IPS DF 19.7 (cell line): ENCODE measurements at places on chromosomes 5 and 9.

- no peak for DNase-seq
These were observed 59.4 kb downstream of the MINAR2 start for GRCh38 chr5:129807162-129807814.

DNA sequence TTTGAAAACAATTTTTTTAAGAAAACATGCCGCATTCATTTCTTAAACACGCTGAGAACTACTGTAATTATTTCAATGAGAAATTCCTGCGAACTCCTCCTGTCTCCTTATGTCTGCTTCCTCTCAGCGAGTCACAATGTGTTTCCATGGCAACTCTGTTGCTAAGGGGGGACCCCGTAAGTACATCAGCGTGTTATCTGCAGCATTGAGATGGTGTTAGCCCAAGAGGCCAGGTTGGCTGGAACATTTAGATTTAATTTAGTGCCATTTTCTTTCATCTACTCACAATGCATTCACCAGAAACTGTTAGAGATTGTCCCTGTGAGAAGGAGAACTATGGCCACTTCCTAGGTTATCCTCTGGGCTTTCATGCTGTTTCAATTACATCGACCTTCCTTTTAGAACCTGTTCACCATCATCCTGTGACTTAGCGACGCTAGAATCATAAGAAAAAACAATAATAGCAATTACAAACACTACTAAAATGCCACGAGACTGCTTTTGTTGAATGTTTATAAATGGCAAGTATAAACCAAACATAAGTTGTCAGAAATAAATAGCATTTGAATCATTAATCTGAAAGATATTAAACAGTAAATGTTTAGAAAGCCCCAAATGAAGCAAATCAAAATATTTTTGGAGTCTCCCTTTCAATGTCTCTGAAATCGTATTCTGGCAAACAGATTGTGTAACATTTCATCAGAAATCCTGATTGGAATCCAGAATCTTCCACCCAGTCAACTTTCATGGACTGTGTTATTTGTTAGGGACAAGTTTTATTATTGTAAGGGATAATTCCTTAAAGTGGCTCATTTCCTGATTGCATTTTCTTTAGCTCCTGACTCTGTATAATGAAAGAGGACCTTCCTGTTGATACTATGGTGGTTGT is 39.7 kb upstream of the SHC3 start:
- DNase-seq = no peak

- no peak for DNase-seq
These were observed at the start of gene ACTBL2 for GRCh38 chr5:57482671-57483106. Gene ACTBL2 (minus strand): TSS chr5:57482811. CDS start chr5:57482707, 104 bp downstream.

- DNase-seq = no peak
These were observed 206.1 kb upstream of the IRX1 start for GRCh38 chr5:3389471-3390026.

GRCh38 chr5:89470658-89471057 is 587.7 kb upstream of the MEF2C start:
- DNase-seq = no peak

DNA sequence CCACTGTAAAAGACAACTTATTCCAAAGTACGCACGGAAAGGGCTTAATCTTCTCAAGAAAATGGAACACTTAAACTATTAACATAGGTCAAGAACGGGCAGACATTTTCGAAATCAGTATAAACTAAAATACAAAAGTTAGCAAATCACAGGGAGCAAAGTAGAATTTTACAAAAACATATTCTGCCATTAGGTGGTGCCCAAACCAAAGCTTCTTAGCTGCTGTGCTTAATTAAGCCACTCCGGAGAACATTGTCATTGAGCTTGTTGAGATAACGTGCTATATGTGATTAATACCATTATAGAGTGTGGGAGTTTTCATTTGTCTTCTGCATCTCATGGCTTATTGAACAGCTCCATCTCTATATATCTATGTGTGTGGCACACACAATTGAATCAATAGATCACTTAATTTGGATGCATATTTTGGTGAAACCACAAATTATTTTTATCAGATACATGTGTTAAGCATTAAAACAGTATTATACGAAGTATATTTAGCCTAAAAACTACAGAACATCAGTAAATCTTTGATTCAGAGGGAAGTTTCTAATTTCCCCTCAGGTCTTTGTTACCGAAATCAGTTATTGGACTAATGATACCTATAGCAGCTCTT is 23.4 kb downstream of the UBLCP1 start:
- DNase-seq = no peak

GRCh38 chr9:112332214-112332613 is 1.2 kb downstream of the PTBP3 start:
- DNase-seq = no peak

GRCh38 chr9:126032135-126032534 is 285.0 kb downstream of the PBX3 start:
- DNase-seq = no peak

DNA sequence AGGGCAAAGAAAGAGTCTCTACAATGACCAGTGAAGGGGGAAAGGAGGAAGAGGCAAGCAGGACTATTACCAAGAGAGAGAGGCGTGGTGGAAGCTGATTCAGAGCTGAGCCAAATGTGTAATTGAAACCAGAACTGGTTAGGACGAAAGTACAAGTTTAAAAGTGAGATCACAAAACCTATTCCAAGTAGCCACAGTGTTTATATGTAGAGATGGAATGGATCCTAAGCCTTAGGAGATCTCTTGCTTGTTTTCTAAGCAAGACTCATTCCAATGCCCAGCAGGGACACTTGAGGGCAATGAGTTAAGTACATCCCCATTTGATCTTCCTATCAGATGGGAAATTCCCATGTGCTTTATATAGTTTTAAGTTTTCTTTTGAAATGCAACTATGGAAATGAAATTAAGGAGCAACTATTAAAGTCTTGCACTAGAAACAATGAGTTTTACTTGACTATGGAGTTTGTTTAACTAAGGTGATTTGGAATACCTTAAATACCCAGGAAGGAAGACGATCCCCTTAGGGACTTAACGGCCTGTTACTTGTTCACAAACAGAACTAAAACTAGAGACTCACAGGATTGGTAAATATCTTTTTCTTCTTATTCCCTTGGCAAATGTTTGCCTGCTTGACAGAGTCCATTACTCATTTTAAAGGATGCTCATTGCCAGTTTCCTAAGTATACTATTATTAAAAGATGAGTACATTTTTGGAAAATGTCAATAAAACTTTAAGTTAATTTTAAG is 51.1 kb upstream of the SNX2 start:
- no peak for DNase-seq

DNA sequence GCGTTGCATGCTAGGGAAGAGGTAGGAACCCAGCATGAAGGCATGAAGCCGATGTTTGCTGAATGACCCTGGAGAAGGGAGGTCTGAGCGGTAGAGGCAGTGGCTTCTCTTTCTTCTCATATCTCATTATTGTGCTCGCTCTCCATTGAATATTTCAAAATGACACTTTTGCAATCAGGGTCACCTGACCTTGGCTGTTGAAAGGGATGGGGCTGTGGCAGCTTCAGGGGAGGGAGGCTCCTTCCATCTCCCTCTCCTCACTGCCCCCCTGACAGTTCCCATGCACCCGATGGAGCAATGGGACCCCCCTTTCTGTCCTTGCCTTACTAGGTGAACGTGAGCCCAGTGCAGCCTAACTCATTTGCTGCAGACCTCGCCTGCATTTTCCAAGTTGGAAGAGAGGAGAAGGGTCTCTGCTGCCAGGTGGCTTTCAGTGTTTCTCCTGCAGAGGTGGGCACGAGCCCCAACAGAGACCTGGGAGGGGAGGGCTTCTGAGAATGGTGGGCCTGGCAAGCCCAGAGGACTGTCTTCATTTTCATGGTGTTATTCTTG is 17.9 kb downstream of the STC2 start:
- DNase-seq = no peak

GRCh38 chr5:160259341-160259740 is 30.0 kb downstream of the FABP6 start:
- no peak for DNase-seq

GRCh38 chr5:76193635-76194034 is 110.5 kb downstream of the SV2C start:
- no peak for DNase-seq

- no peak for DNase-seq
These were observed 54.4 kb upstream of the FAM120AOS start for GRCh38 chr9:93507768-93508167.

DNA sequence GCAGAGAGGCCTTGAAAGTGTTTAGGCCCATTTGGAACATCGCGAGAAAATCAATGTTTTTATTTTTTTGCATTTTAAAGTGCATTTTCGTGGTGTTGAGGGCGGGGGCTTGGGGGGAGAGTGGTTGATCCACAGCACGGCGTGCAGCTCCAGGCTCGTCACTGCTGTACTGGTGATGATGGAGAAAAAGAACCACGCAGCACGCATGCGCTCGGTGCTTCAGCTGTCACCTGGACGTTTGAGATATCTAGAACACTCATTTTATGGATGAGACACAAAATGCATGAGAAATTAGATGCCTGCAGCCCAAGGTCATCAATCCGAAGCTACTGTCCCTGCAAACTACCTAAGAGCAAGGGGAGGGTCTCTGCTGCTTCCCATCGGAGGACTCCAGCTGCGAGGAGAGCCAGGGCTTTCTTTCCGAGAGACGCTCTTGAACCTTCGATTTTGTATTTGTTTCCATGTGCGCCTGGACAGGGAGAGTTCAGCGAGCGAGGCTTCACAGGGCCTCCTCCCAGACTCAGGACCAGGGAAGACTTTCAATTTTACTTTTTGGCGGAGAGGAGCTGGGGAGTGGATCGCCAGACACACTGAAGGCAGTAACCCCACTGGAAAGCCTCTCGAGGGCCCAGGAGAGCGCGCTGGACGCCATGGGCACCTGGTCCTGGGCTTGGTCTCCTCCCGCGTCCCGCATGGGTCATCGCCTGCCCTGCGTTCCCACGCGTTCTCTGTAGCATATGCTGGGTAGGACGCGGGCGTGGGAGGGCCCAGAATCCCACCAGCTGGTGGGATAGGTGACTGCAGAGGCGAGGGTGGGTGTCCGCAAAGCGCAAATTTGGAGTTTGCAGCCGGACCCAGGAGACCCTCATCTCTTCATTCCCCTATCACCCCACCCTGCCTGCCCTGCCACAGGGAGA is 2.5 kb downstream of the DMRT2 start:
- no peak for DNase-seq

DNA sequence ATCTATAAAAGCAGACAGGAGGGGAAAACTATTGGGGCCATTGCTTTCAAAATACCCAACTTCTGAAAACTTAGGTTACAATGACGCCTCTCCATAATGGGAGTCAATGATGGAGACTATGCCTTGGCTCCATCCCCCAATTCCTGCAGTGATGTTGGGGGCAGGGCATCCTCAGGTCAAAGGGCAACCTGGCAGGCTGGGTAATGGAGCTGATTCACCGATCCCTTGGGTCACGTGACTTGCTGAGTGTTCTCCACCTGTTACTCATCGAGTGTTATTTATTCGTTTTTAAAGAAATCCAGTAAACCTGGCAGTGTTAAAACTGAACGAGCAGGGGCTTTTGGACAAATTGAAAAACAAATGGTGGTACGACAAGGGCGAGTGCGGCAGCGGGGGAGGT is 244.4 kb downstream of the FAM114A2 start:
- DNase-seq = no peak

- DNase-seq = no peak
These were observed 87.6 kb downstream of the PHF2 start for GRCh38 chr9:93663877-93664548.

GRCh38 chr5:39618391-39618790 is 193.6 kb upstream of the DAB2 start:
- no peak for DNase-seq

GRCh38 chr5:52702877-52703276 is 84.8 kb upstream of the ITGA1 start:
- DNase-seq = no peak

- no peak for DNase-seq
These were observed 30.0 kb upstream of the MACIR start for GRCh38 chr5:103228588-103228987.

- no peak for DNase-seq
These were observed 35.8 kb downstream of the SLC36A1 start for GRCh38 chr5:151483176-151483575.

DNA sequence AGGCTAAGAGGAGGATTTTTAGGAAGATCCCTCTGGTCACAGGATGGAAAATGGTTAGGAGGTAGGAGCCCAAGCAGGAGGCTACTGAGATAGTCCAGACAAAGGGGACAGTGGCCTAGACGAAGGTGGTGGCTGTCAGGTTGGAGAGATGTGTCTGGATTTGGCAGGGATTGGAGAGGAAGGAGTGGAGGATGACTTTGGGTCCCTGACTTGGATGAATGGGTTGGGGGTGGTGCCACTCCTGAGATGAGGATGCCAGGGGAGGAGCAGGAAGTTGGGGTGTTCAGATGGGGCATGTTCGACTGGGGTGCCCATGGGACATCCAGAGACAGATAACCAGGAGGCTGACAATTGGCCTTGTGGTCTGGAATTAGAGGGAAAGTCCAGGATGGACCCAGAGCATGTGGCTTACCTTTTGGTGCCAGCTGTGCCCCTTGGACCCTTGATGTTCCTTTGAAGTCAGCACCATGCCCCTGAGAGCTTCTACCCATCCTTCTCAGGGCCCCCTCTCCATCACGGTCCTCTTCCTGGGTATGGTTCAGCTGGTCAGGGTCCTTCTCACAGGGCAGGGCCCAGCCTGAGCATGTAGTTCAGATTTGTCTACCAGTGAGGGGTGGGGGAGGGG is 15.1 kb upstream of the IGFBPL1 start:
- no peak for DNase-seq

DNA sequence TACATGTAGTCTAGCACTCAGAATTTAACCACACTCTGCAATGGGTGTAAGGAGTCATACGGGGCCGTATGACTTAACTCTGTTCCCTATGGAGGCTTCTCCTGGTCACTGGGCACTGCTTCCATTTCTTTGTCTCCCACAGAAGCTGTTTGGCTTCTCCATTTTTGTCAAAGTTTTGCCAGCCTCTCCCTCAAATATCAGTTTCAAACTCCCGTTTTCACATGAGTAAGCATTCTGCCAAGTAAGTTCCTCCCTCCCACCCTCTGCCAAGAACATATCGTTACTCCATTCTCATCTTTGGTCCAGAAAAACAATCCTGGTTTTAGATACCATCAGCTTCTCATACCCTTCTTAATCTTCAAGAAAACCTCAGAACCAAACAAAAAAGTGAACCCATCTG is 6.1 kb downstream of the AFAP1L1 start:
- DNase-seq = no peak

GRCh38 chr5:34598177-34598794 is 57.8 kb upstream of the RAI14 start:
- DNase-seq = no peak

DNA sequence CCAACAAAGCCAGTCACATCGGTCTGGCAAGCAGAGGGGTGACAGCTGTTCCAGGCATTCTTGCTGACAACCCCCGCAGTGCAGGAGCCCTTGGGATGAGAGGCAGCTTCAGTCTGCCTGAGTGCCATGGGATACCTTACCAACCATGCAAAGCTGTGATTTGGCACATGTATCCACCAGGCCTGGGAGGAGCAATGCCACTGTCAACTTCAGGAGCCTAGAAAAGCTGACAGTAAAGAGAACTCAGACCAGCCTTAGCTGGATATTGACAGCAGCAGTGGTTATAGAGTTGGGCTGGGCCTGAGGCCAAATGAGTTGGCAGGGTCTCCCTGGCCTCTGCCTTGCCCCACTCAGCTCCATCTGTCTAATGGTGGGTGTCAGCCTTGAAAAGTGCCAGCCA is 10.1 kb upstream of the PLPPR1 start:
- DNase-seq = no peak

GRCh38 chr5:78908173-78909061 is 76.7 kb downstream of the ARSB start:
- no peak for DNase-seq

- no peak for DNase-seq
These were observed 109.6 kb downstream of the TRIM32 start for GRCh38 chr9:116796669-116797068.
